ENCODE measurements at places on chromosomes 11 and 22. TPM values are rescaled to one million over a fixed set of nuclear protein-coding genes. Genes with fewer than 3 reads are reported as not detected.

GRCh38 chr11:75492181-75492820, 33.4 kb downstream of the GDPD5 start:
- no peaks in the 10 kb centered on the region for H3K36me3 ChIP-seq
- no peak for DNase-seq
- no peak overlapping the region for H3K27ac ChIP-seq
- H3K27me3 ChIP-seq, result no peaks in the 10 kb centered on the region
- peaks cover 24% of the 10 kb centered on the region for H3K4me1 ChIP-seq

DNA sequence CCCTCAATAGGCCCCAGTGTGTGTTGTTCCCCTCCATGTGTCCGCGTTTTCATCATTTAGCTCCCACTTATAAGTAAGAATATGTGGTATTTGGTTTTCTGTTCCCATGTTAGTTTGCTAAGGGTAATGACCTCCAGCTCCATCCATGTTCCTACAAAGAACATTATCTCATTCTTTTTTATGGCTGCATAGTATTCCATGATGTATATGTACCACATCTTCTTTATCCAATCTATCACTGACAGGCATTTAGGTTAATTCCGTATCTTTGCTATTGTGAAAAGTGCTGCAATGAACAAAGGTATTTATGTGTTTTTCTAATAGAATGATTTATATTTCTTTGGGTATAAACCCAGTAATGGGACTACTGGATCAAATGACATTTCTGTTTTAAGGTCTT, 42.1 kb downstream of the SLC36A4 start:
- H3K4me3 ChIP-seq, result no peak overlapping the region
- no peaks in the 10 kb centered on the region for H3K4me1 ChIP-seq
- no peaks in the 10 kb centered on the region for H3K36me3 ChIP-seq
- H3K27me3 ChIP-seq, result no peaks in the 10 kb centered on the region
- DNase-seq, result no peak

DNA sequence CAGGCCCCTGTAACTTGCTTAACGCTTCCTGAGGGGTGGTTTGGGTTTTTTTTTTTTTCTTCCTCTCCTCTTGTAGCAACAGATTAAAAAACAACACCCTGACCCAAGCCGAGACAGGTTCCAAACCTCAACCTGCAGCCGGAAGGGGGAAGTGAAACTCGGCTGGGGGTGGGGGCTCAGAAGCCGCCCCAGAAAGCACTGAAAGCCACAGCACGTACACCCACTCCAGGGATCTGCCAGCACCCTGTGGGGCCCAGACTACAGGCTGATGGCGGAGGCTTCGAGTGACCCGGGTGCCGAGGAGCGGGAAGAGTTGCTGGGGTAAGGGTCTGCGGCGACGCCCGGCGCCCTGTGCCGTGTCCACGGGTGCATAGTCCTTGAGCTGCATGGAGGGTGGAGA, at the start of gene LSP1:
LSP1 (plus strand) TSS at position 208 of the 400 bp plus-strand sequence; CDS start at position 269, 61 bp downstream.
- H3K27ac ChIP-seq, result no peak within 1 kb of the TSS
- H3K4me1 ChIP-seq, result no peaks in the 10 kb centered on the region
- no peak within 1 kb of the TSS for H3K4me3 ChIP-seq
- no peaks in the 10 kb centered on the region for H3K27me3 ChIP-seq
- DNase-seq, result no peak
- H3K36me3 ChIP-seq, result no peaks in the 10 kb centered on the region

DNA sequence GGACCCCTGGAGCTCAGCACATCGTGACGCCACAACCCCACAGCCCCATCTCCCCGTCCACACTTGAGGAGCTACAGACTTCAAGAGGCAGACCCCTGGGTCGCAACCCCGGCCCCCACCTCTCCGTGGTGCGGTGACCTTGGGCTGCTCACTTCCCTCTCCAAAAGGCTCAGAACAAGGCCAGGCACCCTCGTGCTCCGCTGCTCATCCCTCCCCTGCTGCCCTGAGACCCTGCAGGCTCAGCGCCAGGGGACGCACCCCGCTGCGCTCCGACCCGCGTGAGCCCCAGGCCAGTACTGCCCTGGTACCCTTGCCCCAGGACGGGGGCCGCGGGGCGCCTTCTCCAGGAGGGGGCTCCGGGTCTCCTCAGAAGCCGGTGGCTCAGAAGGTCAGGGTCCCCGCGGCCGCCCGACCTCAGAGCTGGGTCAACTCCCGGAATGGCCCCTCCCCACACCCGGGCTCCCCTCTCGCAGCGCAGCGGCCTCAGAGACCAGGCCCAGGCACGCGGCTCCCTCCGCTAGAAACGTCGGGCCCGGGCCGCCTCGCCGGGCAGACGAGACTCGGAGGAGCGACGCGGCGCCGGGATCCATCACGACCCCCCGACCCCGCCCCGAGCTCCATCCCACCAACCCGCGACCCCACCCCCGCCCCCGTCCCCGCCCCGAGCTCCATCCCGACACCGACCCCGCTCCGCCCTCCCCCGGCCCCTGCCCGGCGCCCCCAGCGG, 563 bp downstream of the GATD1 start:
- H3K4me3 ChIP-seq, result peak overlapping the region; percentile 65
- H3K4me1 ChIP-seq, result peaks cover 31% of the 10 kb centered on the region
- no peaks in the 10 kb centered on the region for H3K27me3 ChIP-seq
- DNase-seq, result no peak
- no peaks in the 10 kb centered on the region for H3K36me3 ChIP-seq
- H3K27ac ChIP-seq, result peak overlapping the region; percentile 94

DNA sequence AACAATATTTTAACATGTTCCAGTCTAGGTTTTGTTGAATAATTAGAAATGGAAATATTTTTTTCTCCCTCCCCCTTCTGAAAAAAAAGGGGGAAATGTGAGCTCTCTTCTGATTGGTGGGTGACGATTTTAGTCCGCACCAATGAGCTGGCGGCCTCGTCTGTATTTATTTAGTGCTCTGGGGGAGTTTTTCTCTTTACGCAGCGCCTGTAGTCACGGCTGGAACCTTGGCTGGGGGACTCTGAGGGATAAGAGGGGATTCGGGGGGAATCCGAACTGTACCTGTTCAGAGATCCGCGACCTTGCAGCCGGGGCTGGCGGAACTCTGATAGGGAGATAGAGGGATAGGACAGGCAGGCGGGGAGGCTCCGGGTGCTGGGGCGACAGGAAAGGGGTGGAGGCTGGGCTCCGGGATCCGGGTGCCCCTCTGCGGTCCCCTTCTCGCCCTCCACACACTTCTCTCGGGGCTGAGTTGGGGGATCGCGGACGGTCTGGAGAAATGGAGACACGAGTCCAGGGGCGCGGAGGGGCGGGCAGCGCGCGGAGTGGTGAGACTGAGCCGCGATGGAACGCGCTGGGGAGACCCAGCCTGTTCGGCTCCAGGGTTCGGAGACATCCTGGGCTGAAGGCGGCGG, 99.7 kb upstream of the HSD17B12 start:
- peaks cover 2% of the 10 kb centered on the region for H3K27me3 ChIP-seq
- no peak for DNase-seq
- no peaks in the 10 kb centered on the region for H3K36me3 ChIP-seq
- peak overlapping the region; percentile 27 for H3K4me3 ChIP-seq
- H3K4me1 ChIP-seq, result peaks cover 70% of the 10 kb centered on the region

DNA sequence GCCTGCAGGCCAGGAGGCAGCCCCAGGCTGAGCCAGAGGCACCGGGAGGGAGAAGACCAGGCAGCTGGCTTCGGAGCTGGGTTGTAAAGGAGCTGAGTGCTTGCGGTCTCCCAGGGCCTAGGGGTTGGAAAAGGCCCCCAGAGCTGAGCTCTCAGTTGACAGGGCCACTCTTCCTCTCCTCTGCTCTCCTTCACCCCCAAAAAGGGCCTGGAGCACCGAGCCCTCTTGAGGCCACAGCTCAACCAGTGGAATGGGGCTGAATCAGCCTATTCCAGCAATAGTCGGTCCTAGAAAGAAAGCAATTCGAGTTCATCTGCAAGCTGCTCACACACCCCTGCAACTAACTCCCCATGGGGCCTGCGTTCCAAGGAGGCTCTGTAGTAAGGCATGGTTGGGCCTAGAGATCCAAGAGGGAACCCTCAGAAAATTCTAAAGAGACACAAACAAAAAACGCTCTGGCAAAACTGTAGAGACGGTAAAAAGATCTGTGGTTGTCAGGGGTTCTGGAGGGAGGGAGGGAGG, 205.0 kb downstream of the BUD13 start:
- DNase-seq, result no peak
- no peak overlapping the region for H3K27ac ChIP-seq
- H3K4me1 ChIP-seq, result no peaks in the 10 kb centered on the region
- no peaks in the 10 kb centered on the region for H3K27me3 ChIP-seq
- H3K36me3 ChIP-seq, result no peaks in the 10 kb centered on the region

Gene SCO2
- total RNA-seq, result not detected

All from tibial nerve (tissue), 4 donors.